Stimulated activated CD8-positive, alpha-beta memory T cell treated with anti-CD3 and anti-CD28 coated beads, Interleukin-7, amount 100 ng/mL, for 4 hours (primary cell): ENCODE measurements at places on chromosomes 16 and 17.

- no peak for DNase-seq
Observed at GRCh38 chr17:36059406-36059805, 4.7 kb upstream of the CCL18 start.

DNA sequence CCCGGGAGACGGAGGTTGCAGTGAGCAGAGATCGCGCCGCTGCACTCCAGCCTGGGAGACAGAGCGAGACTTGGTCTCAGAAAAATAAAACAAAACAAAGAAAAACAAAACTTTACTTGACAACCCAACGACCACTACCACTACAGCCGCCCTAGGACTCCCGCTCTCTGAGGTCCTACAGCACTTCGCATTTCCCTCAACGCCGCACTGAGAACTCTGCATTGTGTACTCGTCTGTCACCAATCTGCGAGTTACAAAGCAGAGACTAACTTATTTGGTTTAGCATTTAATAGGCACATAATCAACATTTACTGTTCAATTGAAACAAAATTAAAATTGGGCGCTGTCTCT is 479 bp upstream of the ZNF207 start:
- DNase-seq: no peak

- no peak for DNase-seq
Observed at GRCh38 chr16:65782611-65783600, 583.6 kb upstream of the CDH5 start.

DNA sequence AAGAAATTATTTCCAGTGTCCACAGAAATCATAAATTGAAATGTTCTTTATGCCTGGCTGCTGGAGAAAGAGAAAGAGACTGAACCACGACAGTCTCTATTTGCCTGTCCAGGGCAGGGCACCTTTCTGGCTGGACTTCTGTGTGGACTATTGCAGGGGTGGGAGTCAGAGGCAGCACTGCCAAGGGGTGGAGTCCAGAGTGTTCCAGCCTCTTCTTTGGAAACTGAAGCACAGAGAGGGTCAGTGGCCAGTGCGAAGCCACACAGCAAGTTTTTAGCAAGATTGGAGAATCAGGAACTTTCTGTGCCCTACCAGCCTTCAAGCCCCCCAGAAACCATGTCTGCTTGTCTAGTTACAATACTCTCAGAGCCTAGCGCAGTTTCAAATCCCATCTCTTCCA is 15.3 kb downstream of the KCNG4 start:
- no peak for DNase-seq

DNA sequence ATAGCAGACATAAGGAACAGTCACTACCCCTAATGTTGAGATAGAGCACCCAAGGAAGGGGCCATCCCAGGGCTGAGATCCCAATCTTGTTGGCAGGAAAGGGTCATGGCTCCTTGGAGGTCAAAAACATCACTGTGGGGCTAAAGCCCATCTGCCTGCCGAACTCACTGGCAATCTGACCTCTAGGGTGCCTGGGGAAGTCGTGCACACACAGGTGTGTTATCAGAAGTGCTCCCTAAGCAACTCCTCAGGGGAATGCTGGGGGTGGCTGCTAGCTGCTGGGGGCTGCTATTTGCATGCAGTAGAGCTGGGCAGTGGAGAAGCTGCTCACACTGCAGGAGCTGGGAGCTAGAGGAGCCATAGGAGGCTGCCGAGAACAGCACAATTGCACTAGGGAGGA is 47.5 kb upstream of the PHOSPHO1 start:
- DNase-seq: no peak

DNA sequence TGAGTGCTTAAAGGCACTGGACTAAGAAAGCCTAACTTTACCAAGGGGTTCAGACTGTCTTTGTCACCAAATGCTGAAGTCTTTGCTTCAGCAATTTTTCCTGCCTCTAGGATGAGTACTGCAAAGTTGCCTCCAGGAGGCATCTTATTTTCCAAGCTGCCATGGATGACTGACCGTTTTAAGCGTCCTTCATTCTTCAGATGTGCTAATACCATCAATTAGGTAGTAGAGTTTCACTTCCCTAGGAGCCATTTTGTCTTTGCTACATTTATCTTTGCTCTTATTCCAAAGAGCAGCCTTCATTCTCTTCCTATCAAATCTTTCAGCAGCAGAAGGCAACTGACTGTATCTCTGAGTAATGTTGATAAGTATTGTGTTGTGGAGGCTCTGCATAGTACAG is 440.1 kb downstream of the CDH13 start:
- DNase-seq: no peak

GRCh38 chr17:81336930-81337325 is 41.8 kb upstream of the SLC38A10 start:
- no peak for DNase-seq
